ENCODE measurements at places on chromosomes 4 and X.

- no peak for DNase-seq
Observed at GRCh38 chrX:13254076-13254785, 65.6 kb downstream of the ATXN3L start.

DNA sequence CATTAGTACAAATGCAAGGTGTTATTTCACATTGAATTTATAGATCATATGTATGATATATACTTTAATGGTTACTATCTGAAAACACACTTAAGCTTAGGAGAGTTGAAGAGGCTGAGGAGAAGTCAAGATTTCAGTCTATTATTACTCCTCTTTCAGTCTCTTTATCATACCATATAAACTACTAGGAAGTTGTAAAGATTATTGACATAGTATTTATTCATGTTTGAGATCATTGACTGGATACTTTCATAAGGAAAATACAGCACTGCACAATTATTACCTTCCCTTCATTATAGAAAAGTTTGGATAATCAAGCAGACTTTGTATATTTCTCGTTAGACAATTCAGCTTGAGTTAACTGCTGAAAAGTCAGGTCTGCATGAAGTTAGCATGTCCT is 10.0 kb upstream of the SGMS2 start:
- no peak for DNase-seq

DNA sequence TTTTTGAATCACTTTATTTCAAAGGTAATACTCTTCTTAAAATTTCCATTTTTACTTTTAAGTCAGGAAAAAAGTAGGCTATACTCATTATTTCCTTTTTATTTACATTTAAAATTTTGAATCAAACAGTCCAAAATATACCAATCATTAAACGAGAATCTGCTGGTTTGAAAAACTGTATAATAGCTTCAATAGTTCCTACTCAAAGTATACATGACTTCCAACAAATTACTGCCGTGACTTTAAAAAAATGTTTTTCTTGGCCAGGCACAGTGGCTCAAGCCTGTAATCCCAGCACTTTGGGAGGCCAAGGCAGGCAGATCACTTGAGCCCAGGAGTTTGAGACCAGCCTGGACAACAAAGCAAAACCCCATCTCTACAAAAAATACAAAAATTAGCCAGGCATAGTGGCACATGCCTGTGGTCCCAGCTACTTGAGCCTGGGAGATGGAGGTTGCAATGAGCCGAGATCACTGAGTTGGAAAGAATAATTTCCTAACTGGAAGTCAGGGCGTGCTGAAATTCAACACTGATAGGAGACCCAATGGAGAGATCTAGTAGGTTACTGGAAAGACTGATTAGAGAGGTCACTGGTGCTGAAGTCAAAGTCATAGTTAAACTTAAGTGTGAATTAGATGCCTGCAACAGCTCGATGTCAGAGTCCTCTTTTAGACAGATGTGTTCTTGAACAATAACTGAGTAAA is 9.0 kb downstream of the KLHL8 start:
- DNase-seq, result no peak

DNA sequence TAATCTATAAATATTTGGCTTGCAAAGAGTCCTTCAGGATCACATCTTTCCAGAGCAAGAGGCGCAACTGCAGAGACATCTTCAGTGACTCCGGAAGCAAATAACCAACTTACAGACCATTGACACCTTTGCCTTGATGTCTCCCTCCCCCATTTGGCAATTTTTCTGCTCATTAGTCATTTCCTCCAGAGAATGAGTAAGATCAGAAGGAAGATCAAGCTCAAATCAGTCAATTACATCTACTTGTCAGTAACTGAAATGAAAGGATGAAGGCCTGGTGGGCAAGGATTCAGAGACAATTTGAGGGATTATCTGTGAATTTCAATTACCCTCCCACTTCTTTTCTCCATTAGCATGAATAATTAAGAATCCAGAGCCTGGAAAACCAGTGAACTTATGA is 665.6 kb upstream of the CPEB2 start:
- DNase-seq, result peak; percentile 31

DNA sequence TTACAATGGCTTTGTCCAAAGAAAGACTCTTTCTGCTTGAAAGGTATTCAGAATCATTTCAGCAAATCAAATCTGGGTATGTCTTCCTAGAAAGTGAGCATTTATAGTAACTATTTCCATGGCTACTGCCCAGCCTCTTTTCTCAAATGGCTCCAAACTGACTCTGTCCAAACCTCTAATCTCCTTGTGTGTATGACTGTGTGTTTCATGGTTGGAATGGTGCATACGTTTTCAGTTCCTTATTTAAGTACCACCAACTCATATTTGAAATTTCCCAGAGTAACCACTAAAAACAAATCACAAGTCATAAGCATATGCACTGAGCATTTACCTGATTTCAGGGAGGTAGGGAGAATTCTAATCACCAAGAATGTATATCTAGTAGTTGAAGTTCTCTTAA is 106.0 kb downstream of the TMEM144 start:
- no peak for DNase-seq

- no peak for DNase-seq
Observed at GRCh38 chrX:69565247-69565815, 50.6 kb upstream of the EDA start.

DNA sequence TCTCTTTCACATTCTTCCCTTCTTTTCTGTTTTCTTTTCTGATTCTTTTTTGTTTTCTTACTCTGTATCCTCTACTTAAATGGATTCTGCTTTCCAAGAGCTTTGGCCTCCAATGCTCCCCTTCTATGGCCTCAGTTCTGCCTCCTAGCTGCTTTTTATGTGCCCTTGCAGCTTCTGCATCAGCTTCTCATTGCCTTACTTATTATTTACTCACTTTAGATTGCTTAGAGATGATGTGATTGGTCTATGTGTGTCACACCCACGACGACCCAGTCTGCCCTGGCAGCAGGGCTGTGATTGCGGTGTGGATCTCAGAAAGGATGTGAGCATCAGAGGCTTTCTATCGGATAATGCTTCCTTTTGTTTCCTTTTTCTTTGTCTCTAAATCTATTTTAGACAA is 71.8 kb upstream of the SMARCA5 start:
- no peak for DNase-seq

DNA sequence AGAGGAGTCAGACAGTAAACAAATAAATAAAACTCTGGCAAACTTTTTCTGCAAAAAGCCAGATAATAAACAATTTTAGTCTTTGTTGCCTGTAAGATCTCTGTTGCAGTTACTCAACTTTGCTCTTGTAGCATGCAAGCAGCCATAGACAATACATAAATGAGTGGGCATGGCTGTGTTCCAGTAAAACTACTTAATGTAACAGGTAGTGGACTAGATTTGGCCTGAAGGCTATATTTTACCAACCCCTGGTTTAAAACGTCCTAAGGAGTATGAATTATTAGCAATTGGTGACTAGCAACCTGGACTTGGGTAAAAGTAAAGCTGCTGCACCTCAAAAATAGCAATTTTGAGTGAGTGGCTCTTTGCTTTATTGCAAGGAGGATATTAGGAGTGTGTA is 30.9 kb downstream of the SLAIN2 start:
- DNase-seq, result no peak

DNA sequence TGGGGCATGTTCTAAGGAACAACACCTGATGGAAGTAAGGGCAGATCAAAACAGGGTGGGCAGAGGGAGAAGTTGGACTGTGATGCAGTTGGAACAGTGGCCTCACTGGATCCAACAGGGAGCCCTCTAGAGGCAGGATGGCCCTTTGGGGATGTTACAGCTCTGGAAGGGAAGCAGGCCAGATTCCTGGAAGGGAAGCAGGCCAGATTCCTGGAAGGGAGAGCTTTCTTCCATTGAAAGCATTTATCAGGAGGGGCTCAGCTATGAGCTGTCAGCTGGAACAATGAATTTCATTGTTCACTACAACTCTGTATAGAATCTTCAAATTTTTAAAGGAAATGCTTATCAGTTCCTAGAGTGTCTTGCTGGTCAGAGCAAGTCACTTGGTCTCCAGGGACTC is 17.7 kb downstream of the IL15 start:
- no peak for DNase-seq

DNA sequence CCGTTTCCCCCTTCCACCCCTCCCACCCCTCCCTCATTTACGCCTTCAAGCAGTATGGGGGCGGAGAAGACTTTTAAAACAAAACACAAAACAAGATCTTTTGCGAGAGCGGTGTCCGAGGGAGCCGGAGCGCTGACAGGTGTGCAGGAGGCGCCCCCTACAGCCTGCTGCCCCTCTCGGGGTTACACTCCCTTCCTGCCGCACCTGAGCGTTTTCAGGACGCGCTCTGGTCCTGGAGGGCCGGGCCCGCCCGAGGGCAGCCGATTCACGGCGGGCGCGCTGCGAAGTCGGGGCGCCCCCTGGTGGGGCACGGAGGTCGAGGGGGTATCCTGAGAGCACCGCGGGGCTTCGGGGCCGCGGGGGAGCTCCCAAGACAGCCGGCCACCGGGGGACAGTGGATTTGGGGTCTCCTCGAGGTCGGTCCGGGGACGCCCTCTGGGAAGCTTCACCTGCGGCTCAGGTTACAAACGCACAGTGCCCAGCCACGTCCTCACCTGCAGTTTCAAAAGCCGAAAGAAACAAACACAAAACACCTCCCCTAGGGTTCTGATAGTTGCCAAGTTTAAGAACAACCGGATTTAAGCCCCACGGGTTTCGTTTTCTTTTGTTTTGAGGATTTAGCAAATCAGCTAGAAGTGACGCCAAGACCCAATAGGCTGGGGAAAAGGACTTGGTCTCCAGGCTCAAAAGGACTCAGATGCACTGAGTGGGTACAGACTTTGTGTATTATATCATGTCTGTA is 8.0 kb upstream of the NEUROG2 start:
- peak; percentile 74 for DNase-seq

DNA sequence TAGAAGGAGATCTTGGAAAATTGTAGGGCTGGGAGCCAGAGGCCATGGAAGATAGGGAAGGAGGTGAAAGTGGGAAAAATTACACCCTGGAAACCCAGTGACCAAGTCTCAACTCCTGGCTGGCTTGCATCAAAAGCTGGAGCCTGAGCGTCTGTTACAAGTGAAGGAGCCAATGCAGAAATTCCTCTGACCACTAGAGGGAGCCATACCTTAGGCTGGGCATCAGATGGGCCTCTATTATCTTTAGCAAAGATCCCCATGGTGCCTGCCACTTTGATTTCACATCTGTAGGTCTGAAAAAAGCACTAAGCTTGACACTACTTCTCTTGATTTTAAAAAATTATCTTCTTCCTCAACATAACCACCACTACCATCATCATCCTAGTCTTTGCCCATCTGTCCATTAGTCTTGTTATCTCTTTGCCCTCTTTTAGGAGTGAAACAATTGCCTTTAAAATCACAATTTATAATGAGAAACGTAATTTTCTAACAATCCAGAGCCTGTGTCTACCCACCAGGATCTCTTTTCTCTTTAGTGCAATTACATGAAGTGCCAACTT is 62.9 kb downstream of the ANAPC4 start:
- peak; percentile 76 for DNase-seq

DNA sequence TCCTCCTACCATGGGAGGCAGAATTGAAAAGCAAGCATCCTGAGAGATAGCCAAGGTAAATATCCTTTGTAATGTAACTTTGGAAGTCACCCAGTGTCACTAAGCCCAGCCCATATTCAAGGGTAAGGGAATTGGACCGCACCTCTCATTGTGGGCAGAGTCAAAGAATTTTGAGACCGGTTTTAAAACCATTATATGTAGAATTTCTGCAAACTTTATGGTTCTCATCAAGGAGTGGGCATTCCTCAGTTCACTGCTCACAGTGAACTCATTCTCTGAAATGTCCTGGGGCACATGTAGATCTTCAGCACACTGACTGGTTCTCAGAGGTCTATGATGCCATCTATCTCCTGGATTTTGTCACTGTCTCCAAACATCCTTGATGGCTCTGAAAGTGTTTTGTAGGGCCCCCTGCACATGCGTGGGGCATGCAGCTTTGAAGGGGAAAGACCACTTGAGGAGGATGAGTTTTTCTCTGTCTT is 35.3 kb upstream of the CHRNA9 start:
- no peak for DNase-seq

DNA sequence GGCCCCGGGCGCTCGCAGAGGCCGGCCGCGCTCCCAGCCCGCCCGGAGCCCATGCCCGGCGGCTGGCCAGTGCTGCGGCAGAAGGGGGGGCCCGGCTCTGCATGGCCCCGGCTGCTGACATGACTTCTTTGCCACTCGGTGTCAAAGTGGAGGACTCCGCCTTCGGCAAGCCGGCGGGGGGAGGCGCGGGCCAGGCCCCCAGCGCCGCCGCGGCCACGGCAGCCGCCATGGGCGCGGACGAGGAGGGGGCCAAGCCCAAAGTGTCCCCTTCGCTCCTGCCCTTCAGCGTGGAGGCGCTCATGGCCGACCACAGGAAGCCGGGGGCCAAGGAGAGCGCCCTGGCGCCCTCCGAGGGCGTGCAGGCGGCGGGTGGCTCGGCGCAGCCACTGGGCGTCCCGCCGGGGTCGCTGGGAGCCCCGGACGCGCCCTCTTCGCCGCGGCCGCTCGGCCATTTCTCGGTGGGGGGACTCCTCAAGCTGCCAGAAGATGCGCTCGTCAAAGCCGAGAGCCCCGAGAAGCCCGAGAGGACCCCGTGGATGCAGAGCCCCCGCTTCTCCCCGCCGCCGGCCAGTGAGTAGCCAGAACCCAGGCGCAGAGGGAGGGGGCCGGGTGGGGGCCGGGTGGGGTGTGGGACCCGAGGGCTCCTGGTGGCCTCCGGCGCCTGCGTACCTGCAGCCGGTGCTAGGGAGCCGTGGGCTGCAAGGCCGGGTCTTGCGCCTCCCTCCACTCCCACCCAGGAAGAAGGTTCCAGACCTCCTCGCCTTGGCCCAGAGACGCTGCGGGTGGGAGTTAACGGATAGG is 534 bp downstream of the MSX1 start:
- no peak for DNase-seq

DNA sequence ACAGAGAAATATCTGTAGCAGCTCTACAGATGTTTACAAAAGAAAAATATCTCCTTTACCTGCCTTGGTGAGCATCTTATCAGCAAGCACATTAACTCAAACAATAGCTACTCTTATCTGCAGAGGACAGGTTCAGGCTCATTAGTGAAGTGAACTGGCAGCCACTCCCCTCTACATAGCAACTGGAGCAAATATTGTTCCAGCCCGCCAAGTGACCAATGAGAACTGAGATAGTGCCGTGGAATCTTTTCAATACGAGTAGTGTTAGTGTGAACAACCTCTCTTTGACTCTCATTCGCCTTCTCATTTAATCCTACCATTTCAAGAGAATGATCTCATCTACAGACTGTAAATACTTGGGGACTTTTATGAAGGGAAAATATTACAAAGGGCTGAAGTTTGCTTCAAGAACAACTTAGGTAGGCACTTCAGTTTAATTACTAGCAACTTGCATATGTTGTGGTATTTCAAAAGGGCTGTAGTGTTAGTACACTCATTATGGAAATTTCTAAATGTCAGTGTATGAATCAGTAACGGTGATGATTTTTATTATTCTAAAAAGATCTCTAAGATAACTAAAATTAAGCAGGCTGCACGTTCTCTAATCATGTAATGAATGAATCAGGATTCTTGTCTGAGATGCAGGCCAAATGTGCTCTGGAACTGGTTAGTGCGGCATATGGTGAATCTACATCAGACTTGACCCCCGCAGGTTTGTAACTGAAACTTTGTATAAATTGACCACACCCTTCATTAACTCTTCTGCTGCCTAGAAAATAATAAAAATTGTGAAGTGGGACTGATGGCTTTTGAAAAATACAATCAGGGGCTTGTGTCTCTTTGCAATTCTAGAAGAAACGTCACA is 72.4 kb downstream of the PALLD start:
- DNase-seq, result peak; percentile 24

All from brain (organoid and tissue), 16 donors.